ENCODE measurements at places on chromosomes 16 and 17.

GRCh38 chr16:54411544-54411943 is 125.0 kb upstream of the IRX3 start:
- no peak for DNase-seq

- no peak for DNase-seq
Observed at GRCh38 chr17:39212195-39212810, 12.2 kb downstream of the RPL19 start.

- DNase-seq: no peak
Observed at GRCh38 chr17:1714980-1715802, 5.0 kb upstream of the TLCD2 start.

DNA sequence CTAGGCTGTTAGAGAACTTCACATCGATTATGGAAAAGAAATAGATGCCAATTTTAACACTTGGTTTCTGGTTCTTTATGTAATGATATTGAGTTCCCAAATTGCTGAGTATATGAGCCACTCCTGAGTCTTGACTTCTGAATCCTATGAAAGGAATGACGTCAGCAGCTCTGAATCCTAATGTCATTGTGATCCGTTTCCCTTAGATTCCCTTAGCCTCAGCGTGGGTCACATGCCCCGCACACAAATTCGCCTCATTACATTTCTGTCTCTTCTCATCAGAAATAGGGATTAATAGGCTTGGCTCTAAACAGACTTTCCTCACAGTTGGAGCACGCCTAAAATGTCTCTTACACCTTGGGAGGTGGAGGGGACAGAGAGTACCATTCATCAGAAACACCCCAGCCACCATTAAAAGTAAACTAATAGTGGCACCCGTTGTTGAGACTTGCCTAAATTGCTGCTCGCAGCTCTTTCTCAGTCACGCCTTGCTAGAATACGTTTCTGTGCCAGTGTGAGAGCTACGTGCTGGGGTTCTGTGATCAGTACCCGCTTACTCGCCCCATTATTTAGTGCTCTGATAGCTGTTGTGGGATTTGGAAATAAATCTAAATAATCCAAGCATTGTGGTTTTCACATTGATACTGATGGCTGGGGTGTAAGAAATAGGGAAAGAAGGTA is 7.1 kb downstream of the MRM3 start:
- DNase-seq: no peak
